D721Med (cell line): ENCODE measurements at places on chromosomes 2 and 18.

- peak; percentile 50 for DNase-seq
Measured at GRCh38 chr18:111306-112014, 46.9 kb upstream of the USP14 start.

GRCh38 chr2:121816797-121817196, 61.3 kb downstream of the TSN start:
- DNase-seq, result no peak

- no peak for DNase-seq
Measured at GRCh38 chr2:216246766-216247165, 125.5 kb downstream of the MARCHF4 start.

GRCh38 chr2:235142601-235143000, 190.8 kb downstream of the SH3BP4 start:
- no peak for DNase-seq

DNA sequence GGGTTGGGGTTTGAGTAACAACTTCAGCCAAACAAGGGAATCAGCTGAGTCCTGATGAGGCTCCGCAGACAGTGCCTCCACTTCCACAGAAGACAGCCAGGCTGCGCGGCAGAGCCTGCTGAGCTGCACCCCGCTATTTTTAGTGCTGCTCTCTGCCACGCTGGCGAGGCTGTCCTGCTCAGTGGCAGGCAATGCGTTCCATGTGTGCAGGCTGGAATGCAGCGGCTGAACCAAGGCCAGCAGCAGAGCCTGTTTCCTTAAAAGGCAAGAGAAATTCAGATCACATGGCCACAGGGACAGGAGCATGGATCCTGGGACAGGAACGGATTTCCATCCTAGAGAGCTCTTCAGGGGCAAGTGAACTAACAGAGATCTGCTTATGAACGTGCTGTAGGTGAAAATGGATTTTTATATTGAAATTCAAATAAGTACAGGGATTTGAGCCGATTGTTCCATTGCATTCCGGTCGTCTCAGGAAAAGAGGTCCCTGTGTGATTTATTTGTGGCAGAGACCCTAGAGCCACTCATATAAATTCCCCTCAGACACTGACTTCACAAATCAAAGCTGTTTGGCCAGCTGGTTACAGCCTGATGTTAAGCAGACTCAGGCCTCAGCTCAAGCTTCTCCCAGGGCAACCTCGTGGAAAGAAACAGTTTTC, 98.7 kb downstream of the COL6A3 start:
- DNase-seq, result no peak

- no peak for DNase-seq
Measured at GRCh38 chr2:127453392-127454171, 35.4 kb downstream of the PROC start.

DNA sequence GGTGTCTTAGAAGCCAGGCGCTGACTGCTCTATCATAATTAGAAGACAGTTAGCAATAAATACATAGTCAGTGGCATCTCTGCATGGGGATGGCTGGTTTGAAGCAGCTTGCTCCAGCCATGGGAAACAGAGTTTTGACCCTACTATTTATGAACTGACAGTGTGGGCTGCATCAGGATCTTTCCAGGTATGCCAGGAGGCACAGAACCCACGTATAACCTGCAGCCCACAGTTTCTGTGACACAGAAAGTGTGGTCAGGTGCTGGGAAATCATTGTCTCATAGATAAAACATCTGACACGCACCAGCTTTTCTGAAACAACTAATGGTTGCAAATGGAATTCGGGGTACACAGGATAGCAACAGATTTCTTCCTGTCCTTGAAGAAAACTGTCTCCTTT, 34.7 kb downstream of the INPP4A start:
- DNase-seq, result no peak

- DNase-seq, result no peak
Measured at GRCh38 chr2:120869036-120869729, 133.5 kb downstream of the GLI2 start.

- DNase-seq, result no peak
Measured at GRCh38 chr2:174222154-174222553, 26.2 kb downstream of the OLA1 start.

DNA sequence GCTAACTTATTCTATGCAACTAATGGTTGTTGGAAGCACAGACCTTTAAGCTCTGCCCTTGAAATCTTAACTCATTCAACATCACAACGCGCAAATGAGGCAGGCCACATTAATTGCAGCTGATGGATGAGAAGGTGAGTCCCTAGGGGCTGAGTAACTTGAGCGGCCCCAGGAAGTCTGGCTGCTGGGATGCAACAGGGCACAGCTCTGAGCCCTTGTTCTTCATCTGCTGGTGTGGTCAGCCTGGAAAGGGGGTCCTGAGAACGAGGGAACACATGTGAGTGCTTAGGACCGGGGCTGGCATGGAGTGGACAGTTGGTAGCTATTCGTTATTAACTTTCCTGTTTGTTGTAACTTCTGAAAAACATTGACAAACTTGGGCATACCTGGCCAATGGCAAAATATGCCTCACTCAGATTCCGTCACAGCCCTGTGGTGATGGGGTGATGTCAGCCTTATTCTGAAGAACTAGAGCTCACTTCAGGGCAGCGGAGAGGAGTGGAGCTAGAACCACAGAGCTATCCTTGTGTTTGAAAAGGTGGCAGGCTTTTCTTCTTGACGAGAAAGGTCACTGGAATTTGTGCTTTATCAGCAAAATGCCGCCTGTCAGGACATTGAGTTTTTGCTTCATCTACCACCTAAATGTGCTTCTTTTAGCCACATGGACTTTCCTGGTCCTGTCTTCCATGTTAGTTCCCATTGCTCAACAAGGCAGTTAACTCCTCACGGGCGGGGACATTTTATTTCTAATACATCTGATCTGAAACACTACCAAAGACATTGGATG, 145.9 kb upstream of the FHL2 start:
- DNase-seq, result no peak

GRCh38 chr2:33395655-33396249, 80.7 kb upstream of the RASGRP3 start:
- DNase-seq, result no peak

- DNase-seq, result no peak
Measured at GRCh38 chr18:6558446-6559156, 143.9 kb upstream of the L3MBTL4 start.
